Mesenteric fat pad (tissue), 1 donor: ENCODE measurements at places on chromosomes 3 and 15. TPM values are rescaled to one million over a fixed set of nuclear protein-coding genes. Genes with fewer than 3 reads are reported as not detected.

DNA sequence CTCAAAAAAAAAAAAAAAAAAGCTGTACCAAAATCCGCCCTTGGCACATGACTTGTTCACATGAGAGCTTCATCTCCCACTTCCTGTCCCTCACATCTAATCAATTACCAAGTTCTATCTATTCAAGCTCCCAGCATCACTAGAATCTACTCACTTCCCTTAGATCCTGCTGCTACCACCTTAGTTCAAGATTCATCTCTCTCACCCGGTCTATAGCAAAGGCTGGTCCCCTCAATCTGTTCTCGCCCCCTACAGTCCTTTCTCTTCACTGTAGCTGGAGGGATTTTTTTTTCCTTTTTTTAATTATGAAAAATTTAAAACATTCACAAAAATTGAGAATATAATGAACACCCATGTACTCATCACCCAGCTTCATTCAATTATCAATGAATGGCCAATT is 16.7 kb upstream of the GPR160 start:
- no peak for DNase-seq

SGO1 gene
- total RNA-seq: 0.32 TPM

PPP2R3A gene
- total RNA-seq: 7.8 TPM

DNA sequence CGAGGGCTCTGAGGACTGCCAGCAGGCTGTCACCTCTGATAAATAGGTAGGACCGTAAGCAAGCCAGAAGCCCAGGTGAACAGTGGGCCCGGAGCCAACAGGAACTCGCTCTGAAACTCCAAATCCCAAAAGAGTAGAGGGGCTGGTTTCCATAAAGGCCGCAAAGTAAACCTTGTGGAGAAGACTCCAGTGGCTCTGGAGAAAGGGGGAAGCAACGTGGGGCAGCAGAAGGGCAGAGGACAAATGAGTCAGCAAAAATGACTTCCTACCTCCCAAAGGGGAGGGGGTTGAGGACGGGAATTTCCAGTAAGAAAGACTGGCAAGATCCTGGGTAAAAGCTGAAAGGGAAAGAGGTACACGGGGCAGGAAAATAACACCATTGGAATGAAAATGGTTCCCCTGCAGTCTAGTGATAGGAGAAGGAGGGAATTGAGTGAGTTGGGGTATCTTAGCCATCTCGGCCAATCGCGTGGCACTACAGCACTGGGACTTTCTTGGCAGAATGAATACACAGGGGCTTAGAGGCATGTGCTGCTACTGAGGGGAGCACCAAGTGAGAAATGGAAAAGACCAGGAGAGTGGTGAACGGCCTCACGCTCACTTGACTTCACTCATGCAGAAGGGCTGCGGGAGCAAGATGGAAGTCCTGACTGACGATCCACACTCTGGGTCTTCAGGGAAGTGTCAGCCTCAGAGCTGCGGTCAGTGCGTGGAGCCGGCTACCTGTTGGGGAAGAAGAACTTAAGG is 33.2 kb downstream of the BMF start:
- DNase-seq: no peak

C3orf80 gene
- total RNA-seq: 0.87 TPM

GRCh38 chr3:179450901-179451264 is 387 bp downstream of the GNB4 start:
- DNase-seq: no peak

SMCO1 gene
- not detected for total RNA-seq

GCNT3 gene
- total RNA-seq: 0.55 TPM

DNA sequence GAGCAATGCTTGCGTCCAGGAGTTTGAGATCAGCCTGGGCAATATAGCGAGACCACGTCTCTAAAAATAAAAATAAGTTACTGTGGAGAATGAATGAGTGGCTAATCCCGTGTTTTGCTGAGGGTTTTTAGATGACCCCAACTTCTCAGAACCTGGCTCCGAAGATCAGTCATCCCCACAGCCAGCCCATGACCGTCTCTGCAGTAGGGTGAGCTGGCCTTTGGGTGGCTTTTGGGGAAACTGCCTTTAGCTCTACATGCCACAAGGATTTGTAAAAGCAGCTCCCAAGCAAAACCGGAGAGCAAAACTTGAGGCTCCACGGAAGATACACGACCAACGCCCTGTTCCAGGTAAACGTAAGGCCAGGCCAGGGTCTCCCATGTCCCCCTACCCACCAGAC is 39.2 kb upstream of the TFRC start:
- no peak for DNase-seq

DNA sequence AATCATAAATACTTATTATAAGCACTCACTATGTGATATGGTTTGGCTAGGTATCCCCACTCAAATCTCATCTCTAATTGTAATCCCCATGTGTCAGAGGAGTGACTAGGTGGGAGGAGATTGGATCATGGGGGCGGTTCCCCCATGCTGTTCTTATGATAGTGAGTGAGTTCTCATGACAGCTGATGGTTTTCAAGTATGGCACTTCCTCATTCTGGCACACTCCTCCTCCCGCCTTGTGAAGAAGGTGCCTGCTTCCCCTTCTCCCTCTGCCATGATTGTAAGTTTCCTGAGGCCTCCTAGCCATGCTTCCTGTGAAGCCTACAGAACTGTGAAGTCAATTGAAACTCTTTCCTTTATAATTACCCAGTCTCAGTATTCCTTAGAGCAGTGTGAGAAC is 53.3 kb upstream of the CHMP2B start:
- no peak for DNase-seq

- DNase-seq: no peak
Observed at GRCh38 chr3:61960976-61961375, 399.6 kb downstream of the PTPRG start.

DNA sequence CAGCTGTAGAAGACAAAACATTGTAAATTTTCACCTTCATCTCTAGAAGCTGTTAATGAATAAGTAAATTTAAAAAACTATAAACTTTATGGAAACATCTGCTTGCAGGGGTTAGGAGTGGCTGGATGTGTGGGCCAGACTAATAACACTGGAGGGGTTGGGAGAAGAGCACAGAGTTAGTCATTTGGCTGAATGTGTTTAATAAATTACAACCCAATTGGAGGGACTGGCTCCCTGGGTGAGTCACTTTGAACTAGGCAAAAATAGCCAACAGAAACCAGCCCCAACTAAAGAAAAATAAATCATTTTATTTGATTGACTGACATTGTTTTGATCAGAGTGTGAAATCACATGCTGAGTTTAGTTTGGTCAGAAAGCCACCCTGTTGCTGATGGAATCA is 21.8 kb downstream of the DGKG start:
- DNase-seq: no peak

ERICH6 gene
- 0.29 TPM for total RNA-seq

DNA sequence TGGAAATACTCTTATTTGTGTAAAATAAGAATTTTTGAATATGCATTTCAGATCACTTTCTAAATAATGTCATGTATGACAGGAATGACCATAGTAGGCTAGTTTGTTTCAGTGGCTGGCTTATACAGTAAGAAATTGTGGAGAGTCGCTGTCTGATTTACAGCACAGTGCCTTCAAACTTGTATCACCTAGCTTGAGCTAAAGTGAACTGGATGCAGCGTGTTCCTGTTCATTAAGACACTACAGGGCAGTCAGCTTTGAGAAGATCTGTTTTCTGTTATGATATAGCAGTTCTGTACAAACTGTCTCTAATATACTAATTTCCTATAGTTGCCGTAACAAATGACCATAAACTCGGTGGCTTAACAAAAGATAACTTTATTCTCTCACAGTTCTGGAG is 9.9 kb downstream of the CLDN16 start:
- DNase-seq: no peak

GRCh38 chr15:70140543-70141375 is 43.0 kb upstream of the TLE3 start:
- DNase-seq: no peak

- DNase-seq: no peak
Observed at GRCh38 chr3:81938681-81939080, 177.2 kb upstream of the GBE1 start.

CADPS gene
- total RNA-seq: 0.45 TPM

SKOR1 gene
- total RNA-seq: 0.26 TPM

CHRFAM7A gene
- 3.5 TPM for total RNA-seq

GRCh38 chr3:105618556-105618955 is 250.3 kb downstream of the CBLB start:
- DNase-seq: no peak

GRCh38 chr3:116050311-116050915 is 394.9 kb downstream of the LSAMP start:
- no peak for DNase-seq

GRCh38 chr3:61522626-61523025 is 38.7 kb upstream of the PTPRG start:
- DNase-seq: no peak

GRCh38 chr15:47384341-47384740 is 333.0 kb upstream of the SEMA6D start:
- DNase-seq: no peak

DNA sequence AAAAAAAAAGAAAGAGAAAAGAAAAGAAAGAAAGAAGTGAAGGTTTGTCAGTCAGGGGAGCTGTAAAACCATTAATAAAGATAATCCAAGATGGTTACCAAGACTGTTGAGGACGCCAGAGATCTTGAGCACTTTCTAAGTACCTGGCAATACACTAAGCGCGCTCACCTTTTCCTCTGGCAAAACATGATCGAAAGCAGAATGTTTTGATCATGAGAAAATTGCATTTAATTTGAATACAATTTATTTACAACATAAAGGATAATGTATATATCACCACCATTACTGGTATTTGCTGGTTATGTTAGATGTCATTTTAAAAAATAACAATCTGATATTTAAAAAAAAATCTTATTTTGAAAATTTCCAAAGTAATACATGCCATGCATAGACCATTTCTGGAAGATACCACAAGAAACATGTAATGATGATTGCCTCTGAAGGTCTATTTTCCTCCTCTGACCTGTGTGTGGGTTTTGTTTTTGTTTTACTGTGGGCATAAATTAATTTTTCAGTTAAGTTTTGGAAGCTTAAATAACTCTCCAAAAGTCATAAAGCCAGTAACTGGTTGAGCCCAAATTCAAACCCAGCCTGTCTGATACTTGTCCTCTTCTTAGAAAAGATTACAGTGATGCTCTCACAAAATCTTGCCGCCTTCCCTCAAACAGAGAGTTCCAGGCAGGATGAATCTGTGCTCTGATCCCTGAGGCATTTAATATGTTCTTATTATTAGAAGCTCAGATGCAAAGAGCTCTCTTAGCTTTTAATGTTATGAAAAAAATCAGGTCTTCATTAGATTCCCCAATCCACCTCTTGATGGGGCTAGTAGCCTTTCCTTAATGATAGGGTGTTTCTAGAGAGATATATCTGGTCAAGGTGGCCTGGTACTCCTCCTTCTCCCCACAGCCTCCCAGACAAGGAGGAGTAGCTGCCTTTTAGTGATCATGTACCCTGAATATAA is 2.0 kb downstream of the B2M start:
- no peak for DNase-seq

DNA sequence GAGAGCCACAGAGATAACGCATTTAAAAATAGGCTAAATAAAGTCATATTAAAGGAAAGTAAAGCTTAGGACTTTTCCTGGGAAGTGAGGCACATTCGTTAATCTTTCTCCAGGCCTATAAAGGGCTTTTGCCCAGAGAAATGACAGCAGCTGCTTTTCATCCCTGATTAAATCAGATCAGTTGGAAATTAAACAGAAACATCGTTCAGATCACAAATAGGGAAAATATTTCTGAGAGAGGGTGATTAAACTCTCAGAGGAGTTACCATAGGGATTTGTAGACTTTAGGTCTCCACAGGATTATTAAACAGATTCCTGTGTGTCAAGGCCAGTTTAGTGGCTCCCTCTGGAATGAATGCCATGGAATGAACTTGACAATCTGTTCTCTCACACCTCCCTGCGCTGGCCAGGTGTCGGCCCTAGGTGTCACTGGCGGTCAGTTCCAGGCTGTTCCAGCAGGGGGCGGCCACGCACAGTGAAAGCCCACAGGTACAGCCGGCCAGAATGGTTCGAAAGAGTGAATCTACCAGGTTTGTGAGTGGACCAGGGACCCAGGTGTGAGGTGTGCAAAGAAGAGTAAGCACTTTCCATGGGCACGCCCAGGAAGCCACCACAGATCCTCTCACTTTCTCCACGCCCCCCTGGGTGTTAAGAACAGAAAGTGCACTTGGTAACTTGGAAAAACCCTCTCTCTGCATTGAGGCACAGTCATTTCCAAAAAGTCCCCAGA is 253.0 kb upstream of the RASGRP1 start:
- DNase-seq: peak; percentile 92

DNA sequence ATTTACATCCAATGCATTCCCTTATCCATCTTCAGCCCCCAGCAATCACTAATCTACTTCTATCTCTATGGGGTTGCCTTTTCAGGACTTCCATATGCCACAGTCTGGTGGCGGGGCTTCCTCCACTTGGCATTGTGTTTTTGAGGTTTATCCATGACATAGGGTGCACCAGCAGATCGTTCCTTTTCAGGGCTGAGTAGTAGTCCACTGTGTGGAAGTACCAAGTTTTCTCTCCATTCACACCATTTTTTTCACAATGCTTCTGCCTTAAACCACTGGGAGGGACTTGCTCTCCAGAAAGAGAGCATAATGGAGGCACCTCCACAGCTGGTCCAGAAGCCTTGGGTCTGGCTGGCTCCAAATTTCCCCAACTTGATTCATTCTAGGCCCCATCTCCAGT is 144.0 kb upstream of the IQSEC1 start:
- DNase-seq: no peak

DNA sequence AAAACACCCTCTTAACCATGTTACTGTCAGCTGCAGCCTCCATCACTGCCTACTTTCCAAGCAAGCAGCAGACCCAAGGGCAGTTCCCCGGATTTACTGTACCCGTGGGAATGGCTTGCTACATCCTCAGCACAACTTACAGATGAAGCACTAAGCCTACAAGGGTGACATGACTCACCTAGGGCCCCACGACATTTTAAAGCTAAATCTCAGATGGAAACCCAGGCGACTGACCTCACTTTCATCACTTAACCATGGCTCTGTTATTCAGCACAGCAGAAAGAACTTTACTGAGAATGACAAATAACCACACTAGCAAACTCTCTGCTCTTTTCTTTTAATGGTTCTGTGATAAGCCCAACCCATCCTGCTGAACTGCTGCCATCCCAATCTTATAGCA is 65.6 kb downstream of the SUMF1 start:
- no peak for DNase-seq

PCOLCE2 gene
- 255 TPM for total RNA-seq

ZMYND10 gene
- total RNA-seq: 0.71 TPM

DNA sequence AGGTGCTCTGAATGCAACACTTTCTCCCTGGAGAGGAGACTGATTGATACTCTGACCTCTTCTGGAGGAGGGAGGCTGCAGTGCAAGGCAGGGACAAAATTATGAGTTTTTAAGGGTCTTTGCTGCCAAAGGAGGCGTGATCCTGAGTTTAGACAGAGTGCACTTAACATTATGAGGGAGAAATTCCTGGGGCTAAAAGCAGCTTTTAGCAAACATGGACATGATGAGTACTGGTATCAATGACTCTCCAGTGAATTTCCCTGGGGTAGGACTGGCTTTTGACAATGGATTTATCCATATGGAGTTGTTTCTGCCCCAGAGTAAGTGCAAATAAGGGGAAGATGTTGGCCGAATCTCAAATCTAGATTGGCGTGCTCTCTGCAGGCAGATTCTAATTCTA is 133.1 kb downstream of the THSD4 start:
- DNase-seq: no peak

DNA sequence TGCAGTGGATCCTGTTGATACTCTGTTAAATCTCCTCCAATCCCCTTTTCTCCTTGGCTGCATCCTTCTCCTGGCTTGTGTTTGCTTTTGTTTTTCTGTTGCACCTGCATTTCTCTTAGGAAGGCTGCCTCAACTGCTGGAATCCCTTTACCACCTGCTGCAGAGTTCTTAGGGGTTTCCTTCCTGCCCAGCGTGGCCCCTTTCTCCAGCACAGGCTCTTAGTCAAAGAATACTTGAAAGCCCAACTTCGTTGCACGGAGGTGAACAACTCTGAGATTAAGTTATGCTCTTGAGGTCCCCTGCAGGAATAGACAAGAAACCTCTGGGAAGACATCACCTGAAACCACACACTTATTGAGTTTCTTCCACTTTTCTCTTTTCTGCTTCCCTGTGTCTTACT is 121.6 kb upstream of the GRM7 start:
- no peak for DNase-seq
